ENCODE measurements at places on chromosomes 5 and 9. TPM values are rescaled to one million over a fixed set of nuclear protein-coding genes. Genes with fewer than 3 reads are reported as not detected.

- no peak for DNase-seq
Measured at GRCh38 chr9:114214686-114215414, 59.5 kb downstream of the COL27A1 start.

DNA sequence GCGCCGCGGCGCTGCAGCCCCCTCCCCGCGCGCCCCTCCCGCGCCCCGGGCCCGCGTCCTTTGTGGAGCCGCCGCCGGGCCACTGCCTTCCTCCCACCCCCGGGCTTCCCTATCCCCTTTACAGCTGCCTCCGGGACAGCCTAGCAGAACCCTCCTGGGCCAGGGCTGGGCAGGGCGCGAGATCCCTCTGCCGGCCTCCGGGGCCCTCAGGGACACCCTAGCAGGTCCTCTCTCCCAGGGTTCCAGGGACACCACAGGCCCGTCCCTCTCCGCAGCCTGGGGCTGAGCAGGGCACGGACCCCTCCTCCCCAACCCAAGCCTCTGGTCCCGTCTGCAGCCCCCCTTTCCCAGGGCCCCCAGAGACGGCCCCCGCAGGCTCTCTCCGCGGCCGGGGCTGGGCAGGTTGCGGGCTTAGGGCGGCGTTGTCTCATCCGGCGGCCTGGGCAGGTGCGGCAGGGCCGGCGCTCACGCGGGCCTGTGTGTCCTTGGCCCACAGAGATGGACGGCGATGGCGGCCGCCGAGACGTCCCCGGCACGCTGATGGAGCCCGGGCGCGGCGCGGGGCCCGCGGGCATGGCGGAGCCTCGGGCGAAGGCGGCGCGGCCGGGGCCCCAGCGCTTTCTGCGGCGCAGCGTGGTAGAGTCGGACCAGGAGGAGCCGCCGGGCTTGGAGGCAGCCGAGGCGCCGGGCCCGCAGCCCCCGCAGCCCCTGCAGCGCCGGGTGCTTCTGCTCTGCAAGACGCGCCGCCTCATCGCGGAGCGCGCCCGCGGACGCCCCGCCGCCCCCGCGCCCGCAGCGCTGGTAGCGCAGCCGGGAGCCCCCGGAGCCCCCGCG, 710 bp downstream of the WNK2 start:
- DNase-seq: no peak

DNA sequence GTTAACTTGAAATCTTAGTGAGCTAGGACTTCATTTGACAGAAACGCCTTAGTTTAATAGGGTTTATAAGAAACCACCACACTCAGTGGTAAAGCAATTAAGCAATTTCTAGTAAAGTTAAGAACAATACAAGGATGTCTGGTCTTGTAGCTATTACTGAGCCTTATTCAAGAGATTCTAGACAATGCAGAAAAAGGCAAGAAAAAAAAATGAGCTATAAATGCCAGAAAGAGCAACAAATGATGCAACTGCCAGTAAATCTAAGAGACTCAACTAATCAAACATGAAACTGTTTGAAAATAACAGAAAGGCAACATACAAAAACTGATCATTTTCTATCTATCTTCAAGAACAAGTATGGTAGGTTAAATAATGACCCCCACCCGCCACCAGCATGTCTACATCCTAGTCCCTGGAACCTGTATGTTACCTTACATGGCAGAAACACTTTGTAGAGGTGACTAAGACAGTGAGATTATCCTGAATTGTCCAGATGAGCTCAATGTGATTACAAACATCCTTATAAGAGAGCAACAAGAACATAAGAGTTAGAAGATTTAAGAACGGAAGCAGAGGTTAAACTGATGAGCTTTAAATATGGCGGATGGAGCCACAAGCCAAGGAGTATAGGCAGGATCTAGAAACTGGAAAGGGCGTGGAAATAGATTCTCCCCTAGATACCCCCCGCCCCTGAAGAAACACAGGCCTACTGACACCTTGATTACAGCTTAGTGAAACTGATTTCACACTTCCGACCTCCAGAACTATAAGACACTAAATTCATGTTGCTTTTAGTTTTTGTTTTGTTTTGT, 93.0 kb downstream of the SUSD1 start:
- DNase-seq: no peak

- no peak for DNase-seq
Measured at GRCh38 chr9:72633966-72634365, 112.6 kb downstream of the TMC1 start.

The TNC gene
- total RNA-seq: 68.9 TPM

The SEMA4D gene
- total RNA-seq: 12.3 TPM

All from epithelial cell of proximal tubule (primary cell).